Fibroblast of the conjunctiva (primary cell): ENCODE measurements at places on chromosomes 1 and 21.
A peak's percentile ranks its signal among the peaks of the same experiment; 100 is the strongest.

DNA sequence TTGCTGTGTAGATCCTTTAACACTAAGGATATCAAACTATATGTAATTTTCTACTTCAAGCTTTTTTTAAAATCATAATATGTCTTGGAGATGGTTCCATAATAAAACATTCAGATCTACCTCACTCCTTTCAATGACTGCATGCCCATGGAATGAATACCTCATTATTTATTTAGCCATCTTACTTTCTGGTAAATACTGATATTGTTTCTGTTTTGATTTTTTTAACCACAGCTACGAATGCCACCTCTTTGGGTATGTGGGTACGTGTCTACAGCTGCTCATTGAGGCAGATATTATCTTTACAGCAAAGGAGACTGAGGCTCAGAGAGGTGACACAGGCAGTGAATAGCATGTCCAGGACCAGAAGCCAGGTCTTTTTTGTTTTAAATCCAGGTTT, 215.7 kb downstream of the ST6GALNAC3 start:
- no peak for DNase-seq

DNA sequence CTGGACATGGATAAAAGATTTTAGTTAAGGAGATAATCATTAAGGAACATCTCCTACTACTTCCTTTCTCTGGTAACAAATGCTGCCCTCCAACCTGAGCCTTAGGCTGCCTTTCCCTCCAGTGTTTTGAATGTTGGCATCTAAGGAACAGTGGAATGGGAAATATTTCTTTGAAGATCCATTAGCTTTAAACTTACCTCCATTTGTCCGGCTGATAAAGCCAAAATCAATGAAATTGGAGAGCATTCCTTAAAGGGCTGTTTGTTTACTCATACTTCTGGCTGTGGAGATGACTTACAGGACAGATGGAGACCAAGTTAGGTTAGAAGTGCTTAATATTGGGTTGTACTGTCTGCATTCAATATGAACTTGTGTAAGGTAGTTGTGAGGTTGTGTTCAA, 439.1 kb downstream of the PLA2G4A start:
- DNase-seq: no peak

DNA sequence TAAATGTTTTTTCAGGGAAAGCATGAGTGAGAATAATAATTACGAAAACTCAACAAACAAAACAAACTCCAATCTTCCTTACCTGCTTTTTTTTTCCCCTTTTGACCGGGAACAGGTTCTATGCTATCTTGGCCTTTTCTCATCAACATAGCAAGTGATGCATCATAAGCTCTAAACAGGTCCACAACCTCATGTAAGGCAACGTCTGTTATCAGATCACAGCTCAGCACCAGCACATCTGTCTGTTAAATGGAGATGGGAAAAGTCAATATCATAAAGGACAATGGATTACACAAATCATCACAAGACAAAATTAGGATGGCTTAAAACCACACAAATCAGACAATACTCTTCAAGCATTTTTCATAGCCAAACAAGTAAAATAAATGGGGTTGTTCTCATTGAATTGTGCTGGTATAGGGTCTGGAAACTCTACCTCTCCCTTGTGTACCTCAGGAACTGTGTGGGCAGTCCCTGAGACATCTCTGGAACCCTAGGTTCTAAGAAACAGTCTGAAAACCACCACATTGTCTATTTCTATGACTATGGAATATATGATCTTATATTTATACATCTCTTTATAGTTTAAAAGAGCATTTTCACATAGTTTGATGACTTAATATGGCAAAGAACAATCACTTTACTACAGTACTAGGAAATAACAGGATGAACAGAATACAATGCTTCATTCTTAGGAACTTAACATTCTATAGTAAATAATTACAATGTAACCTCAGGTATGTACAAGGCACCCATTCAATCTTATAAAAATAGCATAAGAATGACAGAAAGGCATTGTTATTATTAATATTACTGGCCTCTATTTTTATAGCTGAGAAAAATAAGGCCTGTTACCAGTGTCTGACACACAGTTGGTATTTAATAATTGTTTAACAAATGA, 44.7 kb downstream of the EIF2B3 start:
- DNase-seq: no peak

GRCh38 chr1:43438006-43438405, 15.7 kb downstream of the HYI start:
- DNase-seq: no peak

- no peak for DNase-seq
Observed at GRCh38 chr1:210655511-210655910, 326.8 kb downstream of the HHAT start.

DNA sequence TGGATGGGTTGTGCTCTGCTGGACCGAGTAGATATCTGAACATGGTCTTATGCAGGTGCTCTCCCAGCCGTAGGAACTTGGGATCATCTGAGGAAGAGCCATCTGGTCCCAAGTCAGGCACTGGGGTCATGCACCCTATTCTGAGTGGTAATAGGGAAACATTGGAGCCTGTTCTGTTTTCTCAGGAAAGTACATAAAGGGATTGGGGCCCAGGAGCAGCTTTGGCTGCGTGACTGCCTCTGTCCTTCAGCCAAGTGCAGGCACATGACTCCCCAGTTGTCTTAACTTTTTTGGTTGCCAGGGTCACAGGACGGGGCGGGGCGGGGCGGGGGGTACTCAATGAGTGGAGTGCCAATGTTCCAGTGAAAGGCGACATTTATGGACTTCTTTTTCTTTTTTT, 11.5 kb downstream of the PFKFB2 start:
- DNase-seq: no peak

DNA sequence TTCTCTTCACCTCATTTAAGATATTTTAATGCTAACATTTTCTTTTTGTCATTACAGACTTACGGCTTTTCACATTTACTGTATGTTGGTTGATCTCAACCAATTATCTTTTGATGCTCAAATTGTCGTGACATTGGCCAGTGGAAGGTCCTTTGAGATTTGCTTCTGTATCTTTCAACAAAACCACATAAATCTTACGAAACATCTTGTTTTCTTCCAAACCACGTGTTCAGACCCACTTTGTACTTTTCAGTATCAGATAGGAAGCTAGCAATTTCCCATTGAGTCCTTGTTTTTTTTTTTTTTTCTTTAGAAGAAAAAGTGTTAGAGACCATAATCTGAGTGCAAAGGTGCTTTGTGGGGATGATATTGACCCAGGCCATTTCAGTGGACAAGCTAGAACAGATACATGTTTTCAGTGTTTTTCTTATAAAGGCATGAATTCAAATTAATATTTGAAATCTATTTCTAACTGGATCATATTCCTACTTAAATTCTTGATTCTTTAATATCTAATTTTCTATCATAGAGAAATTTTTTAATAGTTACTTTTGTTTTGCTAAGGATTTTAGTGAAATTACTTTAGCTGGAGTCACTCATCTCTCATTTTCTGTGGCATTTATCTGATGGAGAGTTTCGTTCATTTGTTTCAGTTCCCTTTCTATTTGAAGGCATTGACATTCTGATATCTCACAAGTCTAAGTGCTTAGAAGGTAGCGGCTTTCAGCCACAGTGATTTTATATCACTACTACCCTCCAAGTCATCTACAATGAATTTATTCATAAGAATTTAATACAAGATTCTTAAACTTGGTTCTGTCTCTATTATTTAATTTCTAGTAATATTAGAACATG, 26.7 kb downstream of the ATG4C start:
- no peak for DNase-seq

DNA sequence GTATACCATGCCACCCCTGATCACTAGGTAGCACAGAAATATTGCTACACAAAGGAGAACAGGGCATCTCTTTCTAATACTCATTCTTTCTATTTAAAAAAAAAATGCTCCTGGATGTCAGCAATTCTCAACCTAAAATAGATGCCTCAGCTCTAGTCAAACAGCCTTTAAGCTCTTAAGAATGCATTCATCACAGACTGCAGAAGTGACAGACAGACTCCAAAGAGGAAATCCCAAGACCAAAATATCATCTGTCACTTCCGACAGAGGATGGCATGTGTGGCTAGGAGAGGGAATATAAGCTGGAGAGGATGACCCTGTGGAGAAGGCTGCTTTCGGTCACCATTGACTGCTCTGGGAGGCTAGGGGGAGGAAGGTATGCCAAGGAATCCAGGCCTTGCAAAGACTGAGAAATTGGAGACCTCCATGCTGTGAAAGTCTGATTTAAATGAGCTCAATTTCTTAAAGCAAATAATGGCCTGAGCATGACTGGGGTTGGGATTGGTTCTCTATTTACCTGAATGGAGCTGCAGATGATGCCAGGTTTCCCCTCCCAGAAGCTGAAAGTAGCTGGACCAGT, 277.4 kb downstream of the BRINP2 start:
- DNase-seq: no peak

GRCh38 chr1:21811875-21812305, at the start of gene LDLRAD2:
LDLRAD2 (plus strand) TSS chr1:21812265; CDS start chr1:21812452, 187 bp downstream.
- peak; percentile 16 for DNase-seq

GRCh38 chr1:44346184-44346583, 8.9 kb downstream of the ERI3 start:
- no peak for DNase-seq

DNA sequence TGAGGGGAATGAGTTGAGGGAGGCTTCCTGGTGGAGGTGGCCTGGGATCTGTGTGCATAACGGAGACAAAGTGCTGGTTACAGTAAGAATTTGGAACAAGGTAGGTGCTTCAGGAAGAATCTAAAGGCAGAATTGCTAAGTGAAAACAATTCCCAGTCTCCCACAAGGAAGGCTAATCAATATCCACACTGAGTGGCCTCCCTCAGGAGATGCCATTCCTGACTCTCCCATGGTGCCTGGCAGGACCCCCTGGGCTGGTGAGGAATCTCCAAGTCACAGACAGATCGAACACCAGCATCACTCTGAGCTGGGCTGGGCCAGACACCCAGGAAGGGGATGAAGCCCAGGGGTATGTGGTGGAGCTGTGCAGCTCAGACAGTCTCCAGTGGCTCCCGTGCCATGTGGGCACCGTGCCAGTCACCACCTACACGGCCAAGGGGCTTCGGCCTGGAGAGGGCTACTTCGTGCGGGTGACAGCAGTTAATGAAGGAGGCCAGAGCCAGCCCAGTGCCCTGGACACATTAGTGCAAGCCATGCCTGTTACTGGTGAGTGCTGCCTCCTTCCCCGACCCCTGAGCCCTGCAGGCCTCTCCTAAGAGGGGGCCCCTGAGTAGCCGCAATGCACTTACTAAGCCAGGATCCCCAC, 30.7 kb downstream of the IGFN1 start:
- no peak for DNase-seq

DNA sequence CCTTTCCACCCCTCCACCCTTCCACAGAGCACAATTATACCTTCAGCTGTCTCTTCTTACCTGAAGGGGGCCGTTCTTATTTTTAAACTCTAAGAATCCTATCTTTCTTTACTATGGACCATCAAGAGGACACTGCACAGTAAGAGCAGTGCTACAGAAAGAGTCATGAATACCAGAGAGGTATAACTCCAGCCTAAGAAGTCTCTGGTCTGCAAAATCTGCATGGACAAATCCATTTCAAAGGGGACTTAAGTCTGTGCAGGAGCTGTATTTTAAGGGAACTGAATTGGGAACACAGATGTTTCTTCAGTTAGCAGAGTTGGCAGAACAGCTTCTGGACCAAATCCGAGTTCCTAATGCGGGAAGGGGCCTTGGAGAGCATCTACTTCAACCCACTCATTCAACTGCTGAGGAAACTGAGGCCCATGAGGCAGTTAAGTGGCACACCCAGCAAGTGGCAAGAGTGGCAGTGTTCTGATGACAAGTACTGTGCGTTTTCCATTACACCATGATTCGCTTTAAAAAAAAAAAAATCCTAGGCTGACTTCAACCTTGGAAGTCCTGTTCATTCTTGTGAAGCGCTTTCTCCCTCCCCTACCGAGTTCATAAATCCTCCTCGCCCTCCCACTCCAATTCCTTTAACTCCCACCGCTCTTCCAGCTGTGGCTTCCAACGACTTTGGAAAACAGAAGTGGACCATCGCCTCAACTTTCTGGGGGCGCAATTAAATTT, 1.8 kb downstream of the PLPP3 start:
- no peak for DNase-seq

- DNase-seq: no peak
Observed at GRCh38 chr1:10431070-10431730, 967 bp downstream of the CENPS start.

GRCh38 chr1:232574889-232575762, 54.8 kb downstream of the SIPA1L2 start:
- no peak for DNase-seq

GRCh38 chr1:53590531-53591515, 131.6 kb downstream of the DMRTB1 start:
- no peak for DNase-seq

DNA sequence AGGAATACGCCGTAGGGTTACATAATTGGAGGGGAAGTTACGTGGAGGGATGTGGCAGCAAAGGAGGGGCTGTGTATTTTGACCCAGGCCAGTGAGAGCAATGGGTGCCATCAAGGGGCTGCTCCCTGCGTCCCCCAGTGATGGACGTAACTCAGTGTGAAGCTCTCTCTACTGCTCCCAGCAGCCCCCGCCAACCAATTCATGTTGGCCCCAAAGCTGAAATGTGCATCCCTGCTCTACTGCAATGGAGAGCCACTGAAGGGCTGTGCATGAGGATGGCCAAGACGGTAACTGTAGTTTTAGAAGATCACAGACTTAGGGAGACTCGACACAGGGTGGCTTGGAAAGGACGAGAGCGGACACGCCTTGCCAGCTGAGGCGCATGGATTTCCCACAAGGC, 38.3 kb downstream of the PGBD5 start:
- no peak for DNase-seq

GRCh38 chr1:29523576-29523975, 287.3 kb downstream of the PTPRU start:
- no peak for DNase-seq

DNA sequence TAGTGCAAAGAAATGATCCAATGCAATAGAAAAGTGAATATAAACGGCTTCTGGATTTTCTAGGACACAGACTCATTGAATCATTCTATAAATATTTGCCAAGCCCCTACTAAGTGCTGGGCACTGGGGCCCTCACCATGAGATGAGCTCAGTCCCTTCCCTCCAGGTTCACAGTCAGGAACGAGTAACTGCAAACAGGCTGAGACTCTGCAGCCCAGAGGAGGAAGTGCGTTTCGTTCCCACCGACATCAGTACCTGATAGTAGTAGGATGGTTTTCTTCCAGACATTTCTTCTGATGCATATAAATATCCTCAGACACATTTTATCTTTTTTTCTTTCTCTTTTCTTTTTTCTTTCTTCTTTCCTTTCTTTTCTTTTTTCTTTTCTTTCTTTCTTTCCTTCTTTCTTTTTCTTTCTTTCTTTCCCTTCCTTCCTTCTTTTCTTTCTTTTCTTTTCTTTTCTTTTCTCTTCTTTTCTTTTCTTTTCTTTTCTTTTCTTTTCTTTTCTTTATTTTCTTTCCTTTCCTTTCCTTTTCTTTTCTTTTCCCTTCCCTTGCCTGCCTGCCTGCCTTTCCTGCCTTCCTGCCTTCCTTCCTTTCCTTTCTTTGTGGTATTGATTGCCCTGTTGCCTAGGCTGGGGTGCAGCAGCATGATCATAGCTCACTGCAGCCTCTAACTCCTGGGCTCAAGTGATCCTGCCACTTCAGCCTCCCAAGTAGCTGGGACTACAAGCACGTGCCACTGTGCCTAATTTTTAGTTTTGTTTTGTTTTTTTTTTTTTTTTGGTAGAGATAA, 135.4 kb downstream of the DISC1 start:
- no peak for DNase-seq

GRCh38 chr21:32772281-32773047, 909 bp upstream of the PAXBP1 start:
- no peak for DNase-seq
